OCI-LY7 (cell line): ENCODE measurements at places on chromosomes 4 and X. TPM values are rescaled to one million over a fixed set of nuclear protein-coding genes. Genes with fewer than 3 reads are reported as not detected.

Gene GRIPAP1
- total RNA-seq, result 95.9 and 98.3 TPM in 2 replicates

Gene TIGD4
- total RNA-seq, result 1.0 and 1.2 TPM in 2 replicates

Gene CNGA2
- total RNA-seq, result not detected in 2 replicates

Gene SLC6A14
- total RNA-seq, result not detected in 2 replicates

Gene NXF2
- not detected in 2 replicates for total RNA-seq

DNA sequence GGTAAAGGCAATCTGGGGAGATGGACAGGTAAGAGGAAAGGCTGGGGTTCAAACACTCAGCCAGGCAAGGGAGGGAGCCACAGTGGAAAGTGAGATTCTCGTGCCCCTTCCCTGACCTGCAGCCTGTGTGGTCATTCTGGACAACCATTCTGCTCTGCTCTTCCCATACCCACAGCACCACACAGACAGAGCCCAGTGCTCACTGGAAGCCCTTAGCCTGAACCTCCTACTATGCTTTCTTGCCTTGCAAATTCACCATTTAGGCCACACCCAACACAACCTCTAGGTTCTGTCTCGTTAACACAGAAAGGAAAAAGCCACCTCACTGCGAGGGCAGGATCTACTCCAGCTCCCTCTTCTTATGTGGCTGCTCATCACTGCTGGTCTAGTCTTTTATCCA, 92.7 kb downstream of the SHISA3 start:
- DNase-seq, result no peak

DNA sequence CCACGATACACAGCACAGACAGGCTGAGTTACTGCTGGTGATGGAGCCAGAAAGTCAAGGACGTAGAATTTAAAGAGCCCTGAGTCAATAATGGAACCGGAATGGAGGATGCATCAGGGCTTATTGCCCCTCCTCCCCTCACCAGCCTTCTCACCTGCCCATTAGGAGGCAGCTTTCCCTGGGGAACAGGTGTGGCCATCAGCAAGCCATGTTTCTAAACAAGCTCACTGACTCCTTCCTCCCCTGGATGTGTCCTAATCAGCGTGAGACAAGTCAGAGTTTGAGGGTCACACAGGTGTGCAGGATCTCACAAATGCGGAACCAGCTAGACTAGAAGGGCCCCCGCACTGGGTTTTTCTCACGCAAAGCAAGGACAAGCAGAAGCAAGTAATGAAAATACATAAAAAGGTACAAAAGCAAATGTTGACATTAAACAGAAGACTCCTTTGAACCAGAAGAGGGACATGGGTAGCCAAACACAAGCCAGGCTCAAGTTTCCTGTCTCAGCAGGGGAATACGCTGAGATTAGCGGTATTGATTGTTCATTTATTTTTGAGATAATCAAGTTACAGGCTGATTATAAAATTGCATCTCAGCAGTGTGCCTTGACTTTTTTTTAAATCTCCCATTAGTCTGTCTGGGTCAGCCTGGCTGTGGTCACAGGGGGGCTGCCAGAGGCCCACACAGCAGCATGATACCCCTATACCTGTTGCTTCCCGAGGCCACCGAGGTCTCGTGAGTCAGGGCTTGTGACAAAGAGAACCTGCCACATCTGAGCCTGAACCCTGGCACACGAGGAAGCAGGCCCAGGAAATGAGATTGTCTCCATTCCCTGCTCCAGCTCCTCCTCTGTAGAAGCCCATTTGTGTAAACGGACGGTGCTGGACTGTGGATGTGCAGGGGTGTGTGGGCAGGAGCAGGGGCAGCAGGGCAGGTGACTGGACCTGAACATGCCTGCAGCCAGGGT, 37.4 kb downstream of the CCKAR start:
- no peak for DNase-seq

GRCh38 chr4:87835197-87835596, 2.4 kb downstream of the MEPE start:
- DNase-seq, result no peak
